ENCODE measurements at places on chromosomes 5 and 9. TPM values are rescaled to one million over a fixed set of nuclear protein-coding genes. Genes with fewer than 3 reads are reported as not detected.

DNA sequence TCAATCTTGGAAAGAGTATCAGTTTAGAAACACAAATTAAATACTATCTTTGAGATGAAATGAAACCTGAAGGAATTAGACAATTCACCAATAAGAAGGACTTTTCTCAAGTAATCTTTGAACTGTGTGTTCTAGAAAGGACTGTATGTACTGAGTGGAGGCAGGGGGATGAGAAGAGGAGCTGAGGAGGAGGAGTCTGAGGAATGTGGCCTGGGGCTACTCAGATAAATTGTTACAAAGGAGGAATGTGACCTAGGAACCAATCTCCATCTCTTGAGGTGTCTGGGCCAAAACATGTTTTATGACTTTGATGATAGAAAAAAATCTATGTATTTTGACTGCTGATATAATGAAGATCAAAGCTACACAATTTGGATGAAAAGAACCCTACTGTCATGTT lies 124.3 kb upstream of the ANKRD55 start:
- no peak for DNase-seq

DNA sequence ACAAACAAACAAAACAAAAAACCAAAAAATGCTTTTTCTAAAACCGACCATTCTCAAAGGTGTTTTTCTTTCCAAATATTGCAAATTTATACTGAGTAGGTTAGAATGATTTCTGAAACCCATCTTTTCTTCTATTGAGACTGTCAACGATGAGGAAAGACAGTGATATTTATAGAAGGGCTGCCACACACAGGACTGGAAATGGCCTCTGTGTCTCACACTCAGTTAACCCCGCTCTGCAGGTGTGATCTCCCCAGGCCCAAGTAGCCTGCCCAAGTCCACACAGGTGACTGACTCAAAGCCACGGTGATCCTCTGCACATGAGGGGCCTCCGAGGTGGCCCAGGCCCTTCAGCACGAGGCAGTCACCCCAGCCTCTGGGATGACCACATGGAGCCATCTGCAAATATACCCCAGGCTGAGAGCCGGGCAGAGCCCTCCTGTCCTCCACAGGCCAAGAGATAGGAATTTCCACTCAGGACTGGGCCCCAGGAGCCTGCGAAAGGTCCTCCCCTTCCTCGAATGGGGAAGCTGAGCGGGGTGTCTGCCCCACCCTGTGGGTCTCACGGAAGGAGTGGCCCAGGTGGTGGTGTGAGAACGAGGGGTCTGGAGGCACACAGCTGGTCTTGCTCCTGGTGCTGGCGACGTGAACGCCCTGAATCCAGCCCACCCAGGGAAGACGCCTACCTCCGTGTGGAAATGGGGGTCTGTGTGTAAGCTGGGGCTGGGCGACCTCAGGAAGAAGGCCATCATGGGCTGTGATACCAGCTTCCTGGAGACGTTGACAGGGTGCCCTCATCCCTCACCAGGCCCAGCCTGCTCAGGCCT lies 53.0 kb upstream of the PHYKPL start:
- DNase-seq = no peak

DNA sequence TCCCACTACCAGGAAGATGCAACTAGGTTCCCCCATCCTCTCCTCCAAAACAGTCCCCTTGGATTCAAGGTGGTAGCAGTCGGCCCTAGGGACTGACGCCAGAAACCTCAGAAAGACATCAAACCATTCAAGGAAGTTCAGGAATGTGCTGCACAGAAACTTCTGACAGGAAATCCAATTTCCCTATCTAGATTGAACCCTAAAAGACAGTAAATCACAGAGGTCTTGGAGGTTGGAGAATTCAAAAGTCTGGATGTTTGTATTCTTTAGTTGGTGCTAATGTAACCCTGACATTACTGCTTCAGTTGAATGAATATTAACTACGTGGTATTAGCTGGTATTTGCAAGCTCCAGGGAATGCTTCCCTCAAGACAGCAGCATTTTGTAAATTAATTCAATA lies 125.3 kb downstream of the SYK start:
- DNase-seq = no peak

GRCh38 chr5:52709167-52709925 lies 78.4 kb upstream of the ITGA1 start:
- no peak for DNase-seq

DNA sequence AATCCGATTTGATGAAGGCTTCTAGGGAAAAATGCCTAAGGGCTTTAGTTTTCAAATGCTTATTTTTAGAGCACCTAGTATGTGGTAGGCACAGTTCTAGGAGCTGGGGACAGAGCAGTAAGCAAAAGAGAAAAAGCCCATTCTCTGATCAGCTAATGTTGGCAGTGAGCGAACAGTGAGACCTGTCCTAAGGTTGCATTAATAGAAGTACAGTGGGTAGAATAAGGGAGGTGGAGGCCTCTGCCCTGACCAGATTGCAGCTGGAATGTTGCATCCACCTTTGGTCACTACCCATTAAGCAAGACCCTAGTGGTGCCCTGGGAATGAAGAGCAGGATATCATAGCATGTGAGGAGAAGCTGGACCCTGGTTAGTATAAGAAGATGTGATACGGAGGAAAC lies 20.1 kb downstream of the IL9 start:
- no peak for DNase-seq

DNA sequence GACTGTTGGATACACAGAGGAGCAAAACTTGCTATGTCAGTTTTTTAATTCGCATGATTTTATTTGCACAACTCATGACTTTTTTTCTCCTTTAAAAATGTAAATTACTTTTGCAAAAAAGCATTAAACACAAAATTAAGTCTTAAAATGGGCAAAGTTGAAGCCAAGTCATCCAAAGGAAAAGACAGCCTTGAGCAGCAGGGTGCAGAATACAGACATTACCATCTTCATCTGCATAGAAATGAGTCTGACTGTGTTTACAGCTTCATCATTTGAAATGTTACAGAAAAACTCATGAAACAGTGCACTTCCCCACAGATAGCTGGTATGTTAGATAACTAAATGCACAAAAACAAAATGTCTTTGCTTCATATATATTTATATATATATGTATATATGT lies 101.4 kb downstream of the TSSK1B start:
- no peak for DNase-seq

DNA sequence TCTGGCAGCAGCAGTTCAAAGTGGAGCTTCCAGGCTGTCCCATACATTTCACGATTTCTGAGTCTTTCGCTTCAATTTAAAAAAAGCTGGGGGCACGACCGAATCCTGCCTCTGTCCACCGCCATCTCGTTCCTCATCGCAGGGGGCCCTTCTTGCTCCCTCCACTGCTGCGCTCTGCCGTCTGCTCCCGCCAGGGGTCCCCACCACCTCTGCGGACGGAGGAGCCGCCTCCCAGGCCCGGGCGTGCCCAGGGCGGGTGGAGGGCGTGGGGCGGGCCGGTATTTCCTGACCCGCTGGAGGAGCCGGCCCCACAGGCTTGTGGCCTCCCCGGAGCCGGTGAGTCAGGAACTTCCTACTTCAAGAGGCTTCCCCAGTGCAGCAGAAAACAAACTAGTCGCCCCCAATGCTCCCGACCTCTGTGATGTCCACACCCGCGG lies 50.4 kb downstream of the USP20 start:
- peak; percentile 96 for DNase-seq

DNA sequence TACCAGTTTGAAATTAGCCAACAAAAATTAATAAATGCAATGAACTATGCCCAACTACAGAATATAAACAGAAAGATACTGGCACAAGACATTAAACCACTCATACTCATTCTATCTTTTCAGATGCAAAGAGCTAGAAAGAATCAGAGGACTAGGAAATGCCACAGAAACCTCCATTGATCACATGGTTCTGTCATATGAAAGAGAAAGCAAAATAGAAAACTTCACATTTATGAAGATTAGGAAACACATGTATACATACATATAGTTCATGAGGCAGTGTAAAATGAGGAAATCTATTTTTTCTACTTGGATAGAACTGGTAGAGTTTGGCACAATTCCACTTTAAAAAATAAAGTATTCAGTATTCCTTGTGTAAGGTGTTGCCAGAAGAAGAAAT lies 275.1 kb upstream of the PTGER4 start:
- DNase-seq = peak; percentile 40

DNA sequence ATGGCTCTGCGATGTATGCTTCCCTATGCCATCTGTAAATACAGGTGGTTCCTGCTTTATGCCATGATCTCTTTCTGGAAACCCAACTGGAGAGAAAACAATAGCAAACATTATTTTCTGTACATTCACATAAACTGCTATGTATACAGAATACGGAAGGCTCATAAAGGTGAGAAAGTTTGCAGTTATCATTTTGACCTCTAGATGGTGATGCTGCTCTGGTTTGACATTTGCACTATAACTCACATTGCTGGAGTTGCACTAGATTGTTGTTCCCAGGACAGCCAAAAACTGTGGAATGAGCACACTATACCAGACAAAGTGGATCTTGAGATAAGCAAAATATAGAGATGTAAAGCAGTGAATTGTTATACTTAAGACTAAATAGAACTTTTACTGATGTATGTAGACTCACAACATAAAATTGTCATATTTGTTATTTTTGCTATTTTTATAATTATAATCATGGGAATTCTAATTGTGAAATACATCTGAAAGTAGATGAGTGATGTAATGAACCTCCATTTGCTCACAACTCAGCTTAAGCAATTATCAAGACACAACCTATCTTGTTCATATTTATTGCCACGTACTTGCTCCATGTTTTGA lies 246.5 kb downstream of the PTPRD start:
- no peak for DNase-seq

GRCh38 chr9:104758974-104759373 lies 5.0 kb upstream of the NIPSNAP3B start:
- DNase-seq = no peak

GRCh38 chr5:122192497-122193496 lies 63.5 kb downstream of the ZNF474 start:
- peak; percentile 1 for DNase-seq

DNA sequence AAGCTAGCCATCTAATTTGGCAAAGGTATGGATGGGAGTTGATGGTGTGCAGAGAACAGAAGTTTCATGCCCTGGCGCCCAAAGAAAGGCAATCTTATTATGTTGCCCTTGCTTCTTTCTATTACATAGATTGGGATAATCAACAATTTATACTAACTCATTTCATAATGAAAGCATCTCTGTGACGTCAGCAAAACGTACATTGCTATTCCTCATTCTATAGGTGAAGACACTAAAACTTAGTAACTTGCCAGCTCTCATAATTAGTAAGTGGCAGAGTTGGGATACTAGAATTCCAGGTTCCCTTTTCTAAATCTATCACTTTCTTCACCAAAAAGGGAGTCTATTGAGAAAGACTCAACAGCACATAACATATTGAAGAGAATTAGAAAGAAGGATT lies 374.8 kb downstream of the NR2F1-AS1 start:
- DNase-seq = no peak

GRCh38 chr5:45578270-45578669 lies 117.9 kb downstream of the HCN1 start:
- no peak for DNase-seq

DNA sequence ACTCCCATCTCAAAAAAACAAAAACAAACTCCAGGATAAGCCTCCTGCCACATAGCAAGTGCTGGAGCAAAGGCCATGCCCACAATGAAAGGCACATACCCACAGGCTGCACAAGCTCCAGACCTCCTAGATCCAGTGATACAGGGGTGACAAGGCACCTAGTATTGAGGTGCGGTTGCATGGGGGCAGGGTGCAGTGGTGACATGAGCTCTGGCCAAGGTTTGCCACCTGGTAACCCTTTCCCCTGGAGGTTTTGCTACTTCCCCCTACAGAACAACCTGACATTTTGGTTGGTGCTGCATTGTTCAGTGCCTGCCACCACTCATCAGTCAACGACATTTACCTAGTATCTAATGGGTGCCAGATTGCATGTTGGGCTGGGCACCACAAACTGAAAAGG lies 14.5 kb downstream of the CDKN2AIPNL start:
- no peak for DNase-seq

GRCh38 chr5:168802337-168802736 lies 223.2 kb upstream of the PANK3 start:
- DNase-seq = no peak

- no peak for DNase-seq
These were observed 115.2 kb downstream of the PRDM6 start for GRCh38 chr5:123204251-123204650.

DNA sequence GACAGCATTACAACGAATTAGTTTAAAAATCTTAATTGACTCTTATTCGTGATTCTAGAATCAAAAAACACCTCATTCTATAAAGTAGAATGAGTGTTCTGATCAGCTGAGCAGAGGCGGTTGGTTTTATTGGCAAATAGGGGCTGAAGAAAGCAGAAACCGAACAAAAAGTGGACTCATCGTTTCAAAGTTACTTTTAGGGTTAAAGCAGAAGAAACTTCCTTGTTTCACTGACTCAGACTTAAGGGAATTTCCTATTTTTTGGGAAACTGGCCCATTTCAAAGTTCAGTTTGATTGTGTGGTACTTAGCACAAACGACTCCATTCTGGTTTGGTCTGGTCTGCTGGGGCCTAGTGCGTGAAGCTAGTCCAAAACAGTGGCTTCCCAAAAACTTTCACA lies 862 bp upstream of the NDUFB6 start:
- DNase-seq = no peak

DNA sequence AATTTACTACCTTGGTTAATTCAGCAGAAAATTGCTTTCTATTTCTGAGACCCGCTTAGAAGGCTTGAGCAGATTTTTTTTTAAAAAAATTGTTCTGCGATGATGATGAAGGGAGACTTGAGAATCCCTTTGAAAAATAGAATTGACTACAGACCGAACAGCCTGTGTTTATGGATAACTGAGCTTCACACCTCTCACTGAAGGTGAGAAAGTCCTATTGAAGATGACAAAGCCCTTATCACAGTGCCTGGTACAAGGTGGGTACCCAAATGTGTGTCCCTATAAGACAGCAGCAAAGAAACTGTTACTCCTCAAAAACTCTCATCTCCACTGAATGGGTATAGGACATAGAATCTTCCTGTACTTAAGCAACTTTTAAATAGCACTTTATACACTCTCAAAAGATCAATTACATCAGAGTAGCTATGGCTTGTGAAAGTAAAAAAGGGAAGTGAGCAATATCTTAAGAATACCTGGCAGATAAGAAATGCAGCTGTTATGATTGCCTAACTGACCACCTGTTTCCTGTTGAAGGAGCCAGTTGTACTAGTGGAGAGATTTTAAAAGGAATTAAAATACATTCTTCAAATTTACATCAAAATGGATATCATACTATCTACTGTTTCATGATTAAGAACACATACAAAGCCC lies 419.7 kb downstream of the CHSY3 start:
- DNase-seq = no peak

- DNase-seq = no peak
These were observed 375.8 kb downstream of the ZNF608 start for GRCh38 chr5:124370601-124371000.

GRCh38 chr9:121640491-121641223 lies 10.8 kb upstream of the DAB2IP start:
- no peak for DNase-seq

ST8SIA4 gene
- polyA plus RNA-seq = 8.3 TPM

OR2V2 gene
- not detected for polyA plus RNA-seq

FOXD4L4 gene
- not detected for polyA plus RNA-seq

PCDHB5 gene
- polyA plus RNA-seq = not detected

ZNF483 gene
- polyA plus RNA-seq = not detected

IFNA16 gene
- not detected for polyA plus RNA-seq

ARHGEF37 gene
- polyA plus RNA-seq = not detected

CCL27 gene
- polyA plus RNA-seq = not detected

EXOSC3 gene
- polyA plus RNA-seq = 19.6 TPM
